Right renal pelvis (tissue), 4 donors: ENCODE measurements at places on chromosomes 4 and X. TPM values are rescaled to one million over a fixed set of nuclear protein-coding genes. Genes with fewer than 3 reads are reported as not detected.

DNA sequence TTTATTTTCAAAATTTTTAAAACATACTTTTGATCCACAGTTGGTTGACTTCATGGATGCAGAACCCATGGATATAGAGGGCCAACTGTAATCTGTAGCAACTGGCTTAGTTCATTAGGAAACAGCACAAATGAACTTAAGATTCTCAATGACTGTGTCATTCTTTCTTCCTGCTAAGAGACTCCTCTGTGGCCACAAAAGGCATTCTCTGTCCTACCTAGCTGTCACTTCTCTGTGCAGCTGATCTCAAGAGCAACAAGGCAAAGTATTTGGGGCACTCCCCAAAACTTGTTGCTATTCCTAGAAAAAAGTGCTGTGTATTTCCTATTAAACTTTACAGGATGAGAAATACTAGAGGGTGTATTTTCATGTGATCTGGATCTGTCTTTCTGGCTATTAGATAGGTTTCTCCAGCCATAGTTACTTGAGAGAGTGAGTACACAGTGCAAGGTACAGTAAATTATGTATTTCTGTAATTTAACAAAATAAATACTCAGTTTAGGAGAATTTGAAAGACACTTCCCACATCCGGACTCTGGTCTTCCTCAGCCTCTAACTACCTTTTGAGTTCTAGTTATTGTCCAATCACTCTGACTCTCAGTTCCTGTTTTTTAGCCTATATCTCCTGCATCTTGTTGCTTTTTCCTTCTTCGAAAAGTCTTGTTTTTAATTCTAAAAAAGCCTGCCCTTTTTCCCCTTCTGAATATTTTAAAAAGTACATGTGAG, 21.8 kb downstream of the TLR2 start:
- no peak for DNase-seq

DNA sequence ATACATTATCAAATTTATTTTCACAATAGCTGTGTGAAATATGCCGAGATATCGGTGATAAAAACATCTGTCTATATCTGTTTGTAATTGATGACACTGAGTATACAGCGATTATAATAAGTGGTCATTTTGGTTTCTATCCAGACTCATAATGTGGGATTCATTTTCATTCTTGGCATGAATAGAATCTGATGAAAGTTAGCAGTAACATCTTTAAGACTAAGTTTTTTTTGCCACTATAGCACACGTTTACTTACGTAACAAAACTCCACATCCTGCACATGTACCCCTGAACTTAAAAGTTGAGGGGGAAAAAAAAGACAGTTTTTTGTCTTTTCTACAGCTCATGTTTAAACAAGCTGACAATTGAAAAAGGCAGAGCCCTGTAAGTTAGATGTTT, 86.4 kb downstream of the PPA2 start:
- DNase-seq, result no peak

GRCh38 chr4:121829511-121829910, 5.8 kb upstream of the CCNA2 start:
- DNase-seq, result no peak

- DNase-seq, result no peak
Measured at GRCh38 chr4:176036585-176037205, 28.9 kb upstream of the WDR17 start.

DNA sequence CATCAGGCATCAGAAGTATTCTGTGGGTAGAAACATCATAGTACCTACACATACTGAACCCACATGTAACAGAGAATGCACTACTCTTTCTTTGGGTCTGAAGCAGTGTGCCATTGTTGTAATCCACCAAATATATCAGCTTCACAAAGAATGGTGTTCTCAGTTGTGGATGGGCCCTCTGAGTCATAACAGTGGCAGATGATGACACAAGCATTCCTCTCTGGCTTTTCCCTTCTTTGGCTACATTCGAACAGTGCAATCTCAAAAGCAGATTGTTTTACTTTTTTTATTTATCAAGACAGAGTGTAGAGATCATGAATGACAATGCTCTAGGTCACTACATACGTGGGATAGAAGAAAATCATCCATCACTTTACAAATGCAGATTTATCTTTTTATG, 247.2 kb upstream of the EPHA5 start:
- DNase-seq, result no peak

DNA sequence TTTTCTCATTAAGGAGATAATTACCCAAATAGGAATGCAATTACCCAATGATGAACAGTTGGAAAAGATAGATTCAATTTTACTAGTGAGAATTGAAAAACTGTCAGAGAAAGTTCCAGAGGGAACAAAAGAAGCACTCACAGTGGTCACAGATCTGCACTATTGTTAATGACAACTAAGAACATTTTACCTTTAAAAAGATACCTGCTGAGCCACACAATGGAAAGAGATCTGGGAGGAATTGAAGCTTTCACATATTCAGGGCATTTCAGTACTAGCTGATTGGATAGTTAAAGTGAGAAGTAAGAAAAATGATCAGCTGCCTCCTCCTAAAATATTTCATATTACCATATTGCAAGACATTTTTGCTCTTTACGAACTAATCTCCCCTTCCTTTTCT, 1822.2 kb downstream of the STIM2 start:
- DNase-seq, result no peak

Gene EVC2
- polyA plus RNA-seq, result 9.1 TPM

- DNase-seq, result no peak
Measured at GRCh38 chrX:21394792-21395191, 20.6 kb downstream of the CNKSR2 start.

GRCh38 chr4:75289914-75290582, 224.2 kb downstream of the RCHY1 start:
- DNase-seq, result peak; percentile 4

GRCh38 chrX:39456894-39457604, 640.7 kb downstream of the BCOR start:
- DNase-seq, result no peak

- no peak for DNase-seq
Measured at GRCh38 chrX:129034196-129034595, 489.1 kb downstream of the SMARCA1 start.

- no peak for DNase-seq
Measured at GRCh38 chr4:52949336-52949735, 87.2 kb downstream of the RASL11B start.

DNA sequence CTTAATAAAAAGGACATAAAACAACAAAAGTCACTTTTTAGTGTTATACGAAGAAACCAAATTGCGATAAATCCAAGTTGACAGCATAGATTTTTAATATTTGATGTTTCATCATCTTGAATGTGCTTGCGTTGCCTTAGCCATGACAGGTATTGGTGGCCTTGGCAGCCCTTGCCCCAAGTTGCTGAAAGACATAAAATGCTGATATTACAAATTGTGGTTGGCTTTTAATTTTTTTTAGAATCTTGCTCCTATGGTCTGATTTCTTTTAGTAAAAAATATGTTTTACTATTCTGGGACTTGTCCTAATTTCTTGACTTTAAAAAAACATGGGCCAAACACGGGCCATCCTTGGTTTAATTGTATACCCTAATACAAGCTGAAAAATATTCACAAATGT, 122.6 kb downstream of the SLC4A4 start:
- no peak for DNase-seq

Gene BST1
- 16.0 TPM for polyA plus RNA-seq
